Hematopoietic multipotent progenitor cell treated with erythropoietin and hydrocortisone succinate and interleukin-3 and kit ligand, for 8 days (in vitro differentiated cells): ENCODE measurements at places on chromosomes 2 and 18.

GRCh38 chr2:190217616-190218015 is 102.0 kb downstream of the HIBCH start:
- no peak for DNase-seq

DNA sequence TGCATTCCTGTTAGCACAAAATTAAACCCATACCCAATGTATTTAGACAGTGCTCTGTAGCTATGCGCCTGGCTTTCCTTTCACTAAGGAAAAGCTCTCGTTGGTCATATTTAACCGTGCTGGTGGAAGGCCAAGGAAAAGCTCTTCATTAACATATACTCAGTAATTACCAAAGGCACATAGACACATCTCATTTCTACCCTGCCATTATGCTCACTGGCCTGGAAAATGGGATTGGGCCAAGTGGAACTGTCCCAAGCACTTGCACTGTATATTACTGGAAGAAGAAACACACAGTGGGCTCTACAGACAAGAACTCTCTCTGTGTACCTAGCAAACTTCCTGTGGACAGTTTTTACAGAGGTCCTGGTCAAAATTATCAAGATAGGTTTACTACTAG is 274.4 kb downstream of the ERBB4 start:
- DNase-seq = no peak

GRCh38 chr2:60957224-60957623 is 60.3 kb upstream of the PEX13 start:
- no peak for DNase-seq

GRCh38 chr2:11437602-11438001 is 28.4 kb downstream of the E2F6 start:
- DNase-seq = no peak

DNA sequence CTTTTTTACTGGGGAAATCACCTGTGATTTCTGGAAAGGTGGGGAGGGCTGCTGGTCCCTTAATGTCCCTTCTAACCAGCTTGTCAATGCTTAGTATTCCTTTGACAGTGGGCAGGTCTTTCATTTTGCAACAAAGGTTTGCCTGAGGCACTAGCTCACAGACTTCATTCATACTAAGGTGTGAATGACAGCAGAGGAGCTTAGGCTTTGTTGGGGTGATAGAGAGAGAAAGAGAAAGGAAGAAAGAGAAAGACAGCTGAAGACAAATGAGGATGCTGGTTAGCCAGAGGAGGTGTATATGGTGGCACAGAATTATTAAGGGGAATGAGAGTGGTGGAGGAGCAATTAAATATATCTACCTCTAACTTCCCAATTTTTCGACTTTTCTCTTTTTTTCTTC is 28.9 kb upstream of the GTF2A1L start:
- DNase-seq = no peak

GRCh38 chr18:11284811-11285210 is 135.4 kb upstream of the PIEZO2 start:
- no peak for DNase-seq

- DNase-seq = no peak
These were observed 1.7 kb upstream of the NDUFV2 start for GRCh38 chr18:9100796-9101195.

DNA sequence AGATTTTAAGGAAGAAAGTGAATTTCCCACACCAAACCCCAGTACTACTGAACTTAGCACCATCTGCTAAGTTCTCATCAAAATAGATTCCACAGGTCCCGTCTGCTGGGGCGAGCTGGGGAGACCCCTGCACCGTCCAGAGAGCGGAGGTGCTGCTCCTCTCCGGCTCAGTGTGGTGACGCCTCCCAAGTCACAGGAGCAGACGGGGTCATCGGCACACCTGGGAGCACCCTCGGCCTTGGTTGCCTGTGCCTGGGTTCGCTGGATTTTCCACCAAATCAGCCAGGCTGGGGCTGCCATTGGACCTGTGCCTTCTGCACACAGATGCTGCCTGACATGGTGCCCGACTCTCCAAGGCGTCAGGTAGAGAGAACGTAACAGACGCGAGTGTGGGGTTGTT is 141.3 kb downstream of the PXDN start:
- no peak for DNase-seq
